NCI-H69 (cell line): ENCODE measurements at places on chromosomes 5 and 9.

GRCh38 chr9:32424616-32425015 lies 40.2 kb downstream of the ACO1 start:
- no peak for DNase-seq

DNA sequence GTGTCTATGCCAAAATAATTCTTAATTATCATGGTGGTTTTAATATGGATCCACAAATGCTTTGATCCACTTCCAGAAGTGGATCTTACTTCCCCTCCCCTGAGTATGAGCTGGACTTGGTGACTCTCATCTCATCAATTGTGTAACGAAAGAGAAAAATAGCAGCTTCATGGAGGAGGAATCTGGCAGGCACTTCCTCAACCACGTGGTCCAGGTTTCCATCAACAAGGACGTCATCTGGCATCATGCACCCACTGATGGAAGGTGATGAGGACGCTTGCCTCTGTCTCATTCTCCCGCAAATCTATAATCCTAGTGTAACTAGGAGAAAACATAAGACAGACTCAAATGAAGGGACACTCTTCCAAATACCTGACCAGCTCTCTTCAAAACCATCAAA lies 54.6 kb upstream of the S1PR3 start:
- no peak for DNase-seq

- DNase-seq = no peak
Measured at GRCh38 chr5:31741496-31741895, 102.6 kb downstream of the PDZD2 start.

DNA sequence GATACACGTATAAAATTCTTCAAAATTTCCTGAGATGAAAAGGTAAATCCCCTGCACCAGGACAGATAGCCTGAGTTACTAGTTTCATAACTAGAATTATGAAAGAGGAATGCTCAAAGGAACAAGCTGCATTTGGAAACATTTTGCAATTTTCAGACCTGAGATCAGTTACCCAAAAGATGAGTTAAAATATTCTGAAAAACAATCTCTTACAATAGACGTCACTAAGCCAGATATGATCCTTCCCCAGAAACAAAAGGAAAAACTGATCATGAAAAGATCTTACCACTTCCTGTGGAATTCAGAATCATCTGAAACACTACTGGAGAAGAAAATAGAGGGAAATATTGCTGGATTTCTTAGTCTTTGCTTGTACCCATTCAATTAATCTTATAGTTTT lies 204.7 kb downstream of the ARRDC3 start:
- DNase-seq = no peak

DNA sequence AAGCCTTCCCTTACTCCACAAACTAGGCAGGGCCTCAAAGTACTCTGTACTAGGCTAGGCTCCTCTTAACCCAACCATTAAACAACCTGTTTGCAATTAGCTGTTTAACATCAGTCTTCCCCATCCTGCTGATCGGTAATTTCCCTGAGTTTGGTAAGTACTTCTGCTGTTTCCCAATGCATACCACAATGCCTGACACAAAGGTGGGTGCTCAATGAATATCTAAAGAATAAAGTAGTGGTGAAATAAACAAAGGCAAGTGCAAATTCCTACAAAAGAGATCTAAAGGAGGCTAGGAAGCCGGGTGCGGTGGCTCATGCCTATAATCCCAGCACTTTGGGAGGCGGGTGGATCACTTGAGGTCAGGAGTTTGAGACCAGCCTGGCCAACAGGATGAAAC lies 25.0 kb downstream of the FBXW2 start:
- DNase-seq = no peak

GRCh38 chr5:146553446-146553845 lies 37.5 kb upstream of the GPR151 start:
- no peak for DNase-seq

DNA sequence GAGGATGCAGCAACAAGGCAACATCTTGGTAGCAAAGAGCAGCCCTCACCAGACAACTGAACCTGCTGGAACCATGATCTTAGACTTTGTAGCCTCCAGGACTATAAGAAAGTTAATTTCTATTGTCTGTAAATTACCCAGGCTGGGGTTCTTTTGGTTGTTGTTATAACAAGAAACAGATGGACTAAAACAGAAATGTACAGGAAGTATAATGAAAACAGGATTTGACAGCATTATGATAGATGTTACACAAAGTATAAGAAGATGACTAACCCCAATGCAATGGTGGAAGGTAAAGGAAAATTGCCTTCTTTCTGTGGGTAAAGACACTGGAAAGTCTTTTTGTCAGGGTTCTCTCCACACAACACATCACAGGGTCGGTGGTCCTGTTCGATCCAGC lies 204.2 kb downstream of the SGCD start:
- no peak for DNase-seq

DNA sequence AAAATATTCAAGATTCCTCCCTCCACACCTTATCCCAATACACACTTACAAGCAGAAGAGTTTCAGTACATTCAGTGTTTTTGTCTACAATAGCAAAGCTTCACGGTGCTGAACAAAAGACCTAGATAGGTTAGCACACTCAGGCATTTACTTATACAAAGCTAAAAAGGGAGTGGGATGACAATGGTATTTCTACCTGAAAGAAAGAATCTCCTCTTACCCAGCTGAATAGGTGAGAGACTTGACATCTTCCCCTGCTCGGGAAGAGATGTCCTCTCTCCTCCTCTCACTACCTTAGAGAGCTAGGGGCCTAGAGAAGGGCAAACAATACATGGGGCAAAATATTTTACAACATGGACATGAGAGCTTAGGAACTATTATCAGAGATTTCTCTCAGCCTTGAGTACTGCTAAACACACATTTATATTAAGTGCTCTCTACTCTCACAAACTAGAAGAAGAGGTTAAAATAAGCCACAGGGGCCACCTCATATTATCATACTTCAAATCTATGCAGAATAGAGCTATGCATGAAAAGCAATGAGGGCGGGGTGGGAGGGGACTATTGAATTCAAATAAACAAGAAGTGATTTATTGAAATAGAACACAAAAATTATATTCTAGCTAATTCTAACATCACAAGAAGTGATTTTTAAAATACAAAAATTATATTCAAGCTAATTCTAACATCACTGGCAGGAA lies 38.6 kb upstream of the RNF38 start:
- DNase-seq = no peak
